Activated CD4-positive, alpha-beta T cell treated with anti-CD3 and anti-CD28 coated beads for 36 hours (primary cell): ENCODE measurements at places on chromosomes 1 and 21. TPM values are rescaled to one million over a fixed set of nuclear protein-coding genes. Genes with fewer than 3 reads are reported as not detected.

GRCh38 chr1:44637702-44638411 lies 36.4 kb downstream of the TMEM53 start:
- DNase-seq: no peak

- DNase-seq: no peak
These were observed 24.6 kb downstream of the ANGPTL3 start for GRCh38 chr1:62621907-62622306.

DNA sequence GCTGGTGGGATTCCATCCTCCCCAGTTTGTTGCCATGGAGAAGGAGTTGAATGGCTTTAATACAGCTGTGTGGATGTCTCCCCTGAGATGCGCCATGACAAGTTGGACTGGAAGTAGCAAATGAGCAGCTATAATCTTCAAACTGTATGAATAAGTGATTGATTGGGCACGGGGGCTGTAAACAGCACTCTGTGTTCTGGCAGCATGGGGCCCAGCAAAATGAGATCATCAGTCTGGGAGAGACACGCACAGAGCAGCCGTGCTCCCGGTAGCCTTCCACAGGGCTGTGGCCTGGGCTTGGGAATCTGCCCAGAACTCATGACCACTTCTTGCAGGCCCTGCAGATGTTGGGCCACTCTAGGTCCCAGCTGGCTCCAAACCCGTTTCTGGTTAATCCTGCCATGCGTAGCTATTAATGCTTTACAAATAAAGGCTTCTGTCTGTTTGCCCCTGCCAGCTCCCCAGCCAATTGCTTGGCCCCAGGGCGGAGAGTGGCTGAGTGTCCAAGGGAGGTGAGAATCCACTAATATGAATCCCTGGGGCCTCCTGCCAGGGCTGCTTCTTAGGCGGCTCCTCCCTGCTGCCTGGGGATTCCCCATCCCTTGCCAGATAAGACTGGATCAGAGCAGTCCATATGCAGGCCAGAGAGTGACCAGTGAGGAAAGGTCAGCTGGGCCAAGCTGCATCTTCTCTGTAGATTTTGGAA lies 642.9 kb downstream of the AJAP1 start:
- DNase-seq: no peak

Gene ROR1
- total RNA-seq: not detected

Gene DCLRE1B
- 18.2 TPM for total RNA-seq

DNA sequence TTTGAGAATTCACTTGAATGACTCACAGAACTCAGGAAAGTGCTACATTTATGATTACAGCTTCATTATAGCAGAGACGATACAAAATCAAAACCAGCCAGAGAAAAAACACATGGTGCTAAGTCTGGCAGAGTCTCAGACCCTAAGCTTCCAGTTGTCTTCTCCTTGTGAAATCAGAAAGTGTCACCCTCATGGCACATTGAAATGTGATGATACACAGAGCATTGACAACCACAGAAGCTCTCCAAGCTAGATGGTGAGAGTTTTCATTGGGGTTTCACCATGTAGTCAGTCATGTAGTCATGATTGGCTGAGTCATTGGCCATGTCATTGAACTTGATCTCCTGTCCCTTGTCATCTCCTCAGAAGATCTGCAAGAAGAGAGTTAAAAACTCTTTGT lies 526.6 kb downstream of the MRPL39 start:
- DNase-seq: no peak

Gene PRMT6
- 13.3 TPM for total RNA-seq

DNA sequence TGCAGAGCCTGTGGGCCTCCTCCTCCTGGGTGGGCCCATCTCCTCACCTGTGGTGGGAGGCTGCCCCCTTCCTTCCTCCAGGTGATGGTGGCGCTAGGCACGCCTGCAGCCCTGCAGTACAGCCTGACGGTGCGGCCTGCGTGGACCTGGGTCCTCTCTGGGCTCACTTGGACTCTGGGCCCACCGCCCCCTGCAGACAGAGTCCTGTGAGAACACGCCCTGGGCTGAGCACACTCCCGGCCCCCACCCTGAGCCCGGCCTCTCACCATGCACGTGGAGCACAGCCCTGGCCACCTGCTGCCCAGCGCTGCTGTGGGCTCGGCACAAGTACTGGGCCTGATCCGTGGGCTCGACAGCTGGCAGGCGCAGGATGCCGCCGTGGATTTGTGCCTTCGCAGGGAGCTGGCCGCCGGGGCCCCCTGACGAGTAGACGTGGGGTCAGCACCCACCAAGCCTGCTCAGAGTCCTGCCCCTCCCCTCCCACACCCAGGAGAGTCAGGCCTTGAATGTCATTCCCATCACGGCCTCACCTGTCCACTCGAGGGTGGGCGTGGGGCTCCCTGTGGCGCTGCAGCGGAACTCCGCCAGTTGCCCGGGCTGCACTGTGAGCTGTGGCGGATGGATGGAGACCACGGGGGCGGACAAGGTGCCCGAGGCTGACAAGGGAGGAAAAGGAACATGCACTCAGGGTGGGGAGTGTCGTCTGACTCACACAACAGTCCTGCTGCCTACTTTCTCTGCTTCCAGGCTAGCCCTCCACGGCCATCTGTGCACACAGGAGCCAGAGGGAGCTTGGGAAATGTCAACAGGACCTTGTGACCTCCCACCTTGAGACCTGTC lies 43.4 kb downstream of the LDLRAD2 start:
- DNase-seq: no peak

- peak; percentile 18 for DNase-seq
These were observed at the start of gene AGBL4 for GRCh38 chr1:50023292-50024159. TSS of gene AGBL4 (minus strand) at chr1:50023954.

DNA sequence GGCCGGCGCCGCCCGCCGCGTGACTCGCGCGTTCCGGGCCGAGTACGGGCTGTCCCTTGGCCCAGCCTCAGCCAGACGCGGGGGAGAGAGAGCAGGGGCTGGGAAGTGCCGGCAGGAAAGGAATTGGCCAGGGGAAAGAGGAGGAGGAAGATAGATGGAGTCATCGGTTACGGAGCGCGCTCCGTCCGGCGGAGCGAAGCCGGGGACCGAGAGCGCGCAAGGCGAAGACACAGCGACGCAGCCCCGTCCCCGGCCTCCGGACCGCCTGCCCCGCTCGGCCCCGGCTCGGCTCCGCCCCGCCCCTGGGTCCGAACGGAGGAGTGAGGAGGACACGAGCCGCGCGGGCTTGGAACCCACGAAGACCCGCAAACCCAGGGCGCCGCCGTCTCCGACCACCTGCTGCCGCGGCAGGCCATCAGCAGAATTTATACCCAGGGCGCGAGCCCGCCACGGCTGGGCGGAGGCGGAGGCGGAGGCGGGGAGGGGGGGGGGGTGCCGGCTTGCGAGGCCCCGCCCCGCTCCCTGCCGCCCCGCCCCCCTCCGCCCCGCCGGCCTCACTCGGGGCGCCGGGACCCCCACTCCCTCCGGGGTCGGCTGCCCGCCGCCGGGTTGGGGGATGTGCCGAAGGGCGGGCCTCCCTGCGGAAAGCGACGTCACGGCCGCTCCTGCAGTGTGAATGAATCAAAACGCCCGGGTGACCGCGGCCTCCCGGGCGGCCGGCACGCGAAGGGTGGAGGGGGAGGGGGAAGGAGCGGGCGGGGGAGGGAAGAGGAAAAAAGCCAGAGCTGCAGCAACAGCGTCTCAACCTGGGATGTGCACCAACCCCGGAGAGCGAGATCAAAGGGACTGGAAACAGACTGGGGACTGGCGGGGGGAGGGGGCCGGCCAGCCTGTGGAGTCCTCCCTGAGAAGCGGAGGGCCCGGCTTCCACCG lies at the start of gene LHX4:
Gene LHX4 (plus strand): TSS at position 782 of the 933 bp plus-strand sequence. CDS start 266 bp downstream, outside the sequence.
- DNase-seq: peak; percentile 59

Gene LCE1D
- not detected for total RNA-seq

GRCh38 chr21:18759267-18759666 lies 355.7 kb upstream of the TMPRSS15 start:
- no peak for DNase-seq

Gene DNAJC28
- 0.37 TPM for total RNA-seq

Gene TSTD1
- 42.8 TPM for total RNA-seq

GRCh38 chr1:184418652-184419349 lies 32.0 kb downstream of the C1orf21 start:
- no peak for DNase-seq

DNA sequence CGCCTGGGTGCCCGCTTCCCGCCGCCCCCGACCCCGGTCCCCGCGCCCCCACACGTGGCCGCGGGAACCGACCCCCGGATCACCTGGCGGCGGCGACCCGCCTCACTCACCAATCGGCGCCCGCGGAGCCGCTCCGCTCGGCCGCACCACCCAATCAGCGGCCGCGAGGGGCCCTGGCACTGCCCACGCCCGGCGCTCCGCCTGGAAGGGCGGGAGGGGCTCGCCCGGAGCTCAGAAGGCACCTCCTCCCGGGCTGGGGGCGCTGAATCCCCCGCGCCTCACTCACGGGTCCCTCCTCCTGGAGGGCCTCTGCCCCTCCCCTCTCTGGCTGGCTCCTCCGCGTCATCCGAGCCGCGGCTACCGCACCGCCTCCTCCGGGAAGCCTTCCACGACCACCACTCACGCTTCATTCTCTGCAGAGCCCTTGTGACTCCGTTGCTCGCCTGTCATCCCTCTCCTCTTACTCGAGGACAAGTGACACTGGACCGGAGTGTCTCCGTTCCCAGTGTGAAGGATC lies 374 bp downstream of the SH2D5 start:
- peak; percentile 71 for DNase-seq

Gene OR14K1
- not detected for total RNA-seq

- no peak for DNase-seq
These were observed 290.2 kb downstream of the LRRC40 start for GRCh38 chr1:69914976-69915765.

DNA sequence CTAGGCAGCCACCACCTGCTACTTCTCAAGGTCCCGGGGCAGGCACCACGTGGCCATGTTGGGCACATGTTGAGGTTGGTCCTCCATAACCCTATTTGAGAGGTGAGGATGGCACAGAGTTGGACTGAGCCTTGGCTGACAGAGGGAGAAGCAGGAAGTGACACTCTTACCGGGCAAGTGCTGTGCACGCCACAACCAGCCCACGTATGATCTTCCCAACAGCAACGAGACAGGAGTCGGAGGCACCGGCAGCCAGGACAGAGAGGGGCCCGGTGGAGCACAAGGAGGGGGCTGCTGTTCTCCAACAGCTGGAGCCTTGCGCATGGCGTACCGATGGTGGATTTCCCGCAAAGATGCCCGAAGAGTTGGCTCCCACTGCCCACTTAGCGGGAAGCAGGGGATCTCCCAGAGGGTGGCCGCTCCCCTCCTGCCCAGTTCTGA lies 3.4 kb downstream of the CLEC20A start:
- no peak for DNase-seq

DNA sequence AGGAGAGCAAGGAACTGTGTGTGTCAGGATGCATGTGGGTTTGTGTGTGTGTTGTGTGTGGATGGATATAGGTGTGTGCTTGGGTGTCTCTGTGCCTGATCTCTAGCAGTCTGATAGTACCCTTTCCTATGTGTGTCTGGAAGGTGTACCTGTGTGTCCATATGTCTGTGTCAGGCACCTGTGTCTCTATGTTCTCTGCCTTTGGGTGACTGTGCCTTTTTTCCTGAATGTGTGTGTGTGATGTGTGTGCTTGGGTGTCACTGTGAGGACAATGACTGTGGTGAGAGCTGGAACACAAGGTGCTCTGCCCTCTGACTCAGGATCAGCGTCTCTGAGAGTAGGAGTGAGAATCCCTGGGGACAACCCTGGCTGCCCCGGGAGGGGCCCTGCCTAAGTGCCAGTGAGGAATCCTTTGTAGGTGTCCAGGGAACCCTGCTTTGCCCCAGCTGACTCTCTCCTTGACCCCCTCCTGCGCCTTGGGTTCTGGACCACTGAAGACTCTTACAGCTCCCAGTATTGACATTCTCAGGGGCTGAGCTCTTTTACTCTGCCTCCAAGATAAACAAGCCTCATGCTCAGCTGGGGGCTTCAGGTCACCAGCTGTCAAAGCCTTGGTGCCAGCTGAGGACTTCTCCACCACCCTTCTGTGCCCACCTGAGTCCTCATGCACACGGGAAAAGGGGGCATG lies 735 bp upstream of the EFNA3 start:
- DNase-seq: peak; percentile 43

- no peak for DNase-seq
These were observed 67.6 kb upstream of the SLC25A33 start for GRCh38 chr1:9471679-9472078.

Gene VSIG8
- total RNA-seq: not detected

Gene DARS2
- total RNA-seq: 57.2 TPM

Gene CBS
- total RNA-seq: 88.3 TPM

Gene CELA3A
- not detected for total RNA-seq

- DNase-seq: no peak
These were observed 82.0 kb downstream of the UCHL5 start for GRCh38 chr1:192977089-192977706.

- no peak for DNase-seq
These were observed 170.2 kb downstream of the RUNX1 start for GRCh38 chr21:34878940-34879339.

DNA sequence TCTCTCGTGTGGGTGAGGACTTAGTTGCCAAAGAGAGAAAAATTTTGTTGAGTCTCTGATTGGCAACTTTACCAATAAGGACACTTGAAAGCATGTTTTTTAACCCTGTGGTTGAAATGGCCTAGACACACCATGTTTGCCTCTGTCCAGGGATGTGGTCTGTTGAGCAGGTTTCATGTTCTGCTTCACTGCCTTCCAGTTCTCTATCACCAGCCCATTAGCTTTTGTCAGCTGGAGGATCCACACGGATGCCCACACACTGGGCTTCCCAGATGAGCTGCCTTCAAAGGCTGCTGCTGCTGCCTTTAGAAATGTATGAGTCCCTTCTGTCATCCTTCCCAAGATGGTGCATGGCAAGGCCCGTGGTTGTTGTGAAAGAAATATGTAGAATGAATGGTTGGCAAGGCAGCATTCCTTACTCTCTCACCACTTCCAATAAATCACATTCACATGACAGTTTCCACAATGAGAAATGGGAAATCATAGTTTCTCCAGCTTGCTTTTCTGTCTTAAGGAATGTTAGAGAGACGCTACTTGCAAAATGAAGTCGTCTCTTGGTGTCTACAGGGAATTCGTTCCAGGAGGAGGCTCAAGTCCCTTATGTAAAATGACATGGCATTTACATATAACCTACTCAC lies 108.2 kb upstream of the SLC35F3 start:
- DNase-seq: no peak

DNA sequence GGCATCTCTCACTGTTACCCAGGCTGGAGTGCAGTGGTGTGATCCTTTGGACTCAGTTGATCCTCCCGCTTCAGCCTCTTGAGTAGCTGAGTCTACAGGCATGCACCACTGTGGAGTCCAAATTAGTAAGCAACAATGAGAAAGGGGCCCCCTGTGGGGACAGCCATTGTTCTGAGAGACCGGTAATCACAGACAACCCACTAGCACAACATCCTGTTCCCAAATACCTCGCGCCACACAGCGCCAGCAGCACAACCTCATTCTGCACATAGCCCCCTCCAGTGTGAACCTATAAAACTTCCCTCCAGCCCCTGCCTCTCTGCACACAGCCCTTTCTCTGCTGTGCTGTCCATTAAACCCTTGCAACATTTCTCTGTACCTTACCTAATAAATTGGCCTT lies 226.4 kb downstream of the DYRK1A start:
- no peak for DNase-seq

DNA sequence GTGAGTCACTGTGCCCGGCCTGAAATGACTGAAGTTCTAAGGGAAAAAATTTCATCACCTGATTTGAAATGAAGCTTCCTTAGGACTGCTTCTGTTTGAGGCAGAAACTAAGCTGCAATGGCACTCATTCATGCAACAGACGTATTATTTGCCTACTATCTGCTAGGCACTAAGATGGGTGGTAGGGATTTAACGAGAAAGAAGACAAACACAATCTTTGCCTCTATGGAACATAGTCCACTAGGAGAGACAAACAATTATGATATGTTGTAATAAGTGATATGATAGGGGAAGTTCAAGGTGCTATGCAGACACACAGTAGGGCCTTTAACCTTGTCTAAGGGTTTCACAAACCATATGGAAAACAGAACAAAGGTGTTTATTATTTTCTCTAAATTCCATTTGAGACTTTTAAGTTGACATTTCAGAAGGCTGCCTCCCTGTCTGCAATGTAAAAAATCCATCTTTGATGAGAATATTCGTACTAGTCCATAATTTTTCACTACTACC lies 11.3 kb downstream of the LIX1L start:
- DNase-seq: no peak

Gene IKBKE
- 15.3 TPM for total RNA-seq
